ENCODE measurements at places on chromosomes 4 and X.

DNA sequence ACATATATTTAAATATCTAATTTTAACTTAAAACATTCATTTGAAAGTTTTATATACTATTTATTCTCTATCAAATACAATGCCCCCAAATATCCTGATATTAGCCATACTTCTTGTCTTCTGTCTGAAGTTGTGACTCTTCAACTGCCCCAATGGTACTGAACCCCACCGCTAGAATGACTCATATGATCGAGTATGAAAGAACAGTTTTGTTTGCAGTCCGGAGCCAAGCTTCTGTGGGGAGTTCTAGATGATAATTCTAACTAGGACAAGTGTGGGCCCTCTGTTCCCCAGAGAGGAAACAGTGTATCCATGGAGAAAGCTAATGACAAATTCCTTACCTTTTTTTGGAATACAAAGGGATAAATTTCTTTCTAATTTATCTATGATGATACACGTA, 24.7 kb upstream of the CT47A1 start:
- no peak for DNase-seq

GRCh38 chrX:42715701-42716262, 62.2 kb downstream of the PPP1R2C start:
- DNase-seq: no peak

DNA sequence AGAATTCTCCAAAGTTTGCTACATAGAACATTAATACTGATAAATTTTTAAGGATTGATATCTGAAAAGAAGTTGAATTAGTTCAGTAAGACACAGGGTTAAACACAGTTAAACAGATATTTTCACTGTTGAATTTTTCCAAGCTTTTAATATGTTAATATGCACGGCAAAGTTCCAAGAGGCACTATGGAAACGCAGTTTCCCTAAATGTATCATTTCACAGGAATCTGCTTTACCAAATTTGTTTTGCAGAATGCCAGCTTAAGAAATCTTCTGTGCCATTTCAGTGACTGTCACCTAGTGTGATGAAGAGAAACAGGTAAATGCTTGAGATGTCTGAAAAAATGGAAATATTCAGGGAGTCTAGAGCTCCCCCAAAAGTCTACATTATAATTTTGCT, 395.9 kb upstream of the GRIA3 start:
- DNase-seq: no peak

- no peak for DNase-seq
Observed at GRCh38 chr4:43512253-43512652, 619.7 kb downstream of the GRXCR1 start.

- no peak for DNase-seq
Observed at GRCh38 chrX:129525162-129525561, 1.9 kb upstream of the SMARCA1 start.

DNA sequence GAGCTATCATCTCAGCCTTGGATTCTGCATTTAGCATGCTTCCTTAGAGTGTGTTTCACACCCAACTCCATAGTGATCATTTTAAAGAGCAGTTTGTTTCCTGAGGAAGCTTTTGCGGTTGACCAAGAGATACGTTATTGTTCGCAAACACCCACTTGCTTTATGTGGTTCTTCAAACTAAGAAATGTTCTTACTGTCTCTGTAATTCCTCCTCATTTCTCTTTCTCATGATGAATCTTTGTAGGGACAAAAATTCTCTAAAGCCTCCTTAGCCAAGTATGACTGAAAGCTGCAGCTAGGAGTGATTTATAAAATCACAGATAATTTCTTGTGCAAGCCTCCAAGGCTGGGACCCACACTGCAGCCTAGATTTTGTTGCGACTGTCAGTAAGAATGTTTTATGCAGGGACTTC, 10.0 kb downstream of the TNIP3 start:
- peak; percentile 59 for DNase-seq

DNA sequence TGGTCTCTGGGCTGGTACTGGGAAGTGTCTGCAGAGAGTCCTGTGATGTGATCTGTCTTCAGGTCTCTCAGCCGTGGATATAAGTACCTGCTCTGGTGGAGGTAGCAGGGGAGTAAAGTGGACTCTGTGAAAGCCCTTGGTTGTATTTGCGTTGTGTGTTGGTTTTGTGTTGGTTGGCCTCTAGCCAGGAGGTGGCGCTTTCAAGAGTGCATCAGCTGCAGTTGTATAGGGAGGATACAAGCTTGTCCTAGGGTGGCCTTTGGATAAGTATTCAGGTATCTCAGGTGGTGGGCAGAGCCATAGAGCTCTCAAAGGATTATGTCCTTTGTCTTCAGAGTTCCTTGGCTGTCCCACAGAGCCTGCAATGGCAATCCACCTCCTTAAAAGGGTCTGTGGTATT, 111.6 kb downstream of the MAGEB17 start:
- no peak for DNase-seq

DNA sequence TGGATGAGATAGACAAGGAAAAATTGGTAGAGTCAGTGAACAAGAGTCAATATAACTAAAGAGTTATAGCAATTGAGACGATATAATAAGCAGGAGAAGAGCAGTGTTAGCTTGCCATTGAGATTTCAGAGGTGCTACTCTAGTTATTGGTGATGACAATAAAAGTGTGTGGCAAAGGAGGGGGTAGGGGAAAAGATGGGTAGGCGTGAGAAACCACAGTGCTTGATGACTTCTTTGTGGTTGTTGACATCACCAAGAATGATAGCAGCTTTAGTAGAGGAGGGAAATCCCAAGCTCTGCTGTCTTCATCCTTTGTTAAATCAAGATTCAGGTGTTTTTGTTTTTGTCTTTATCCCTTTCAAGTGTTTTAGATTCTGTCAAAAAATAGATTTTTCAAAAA, 179.9 kb upstream of the PPP3CA start:
- peak; percentile 55 for DNase-seq

- no peak for DNase-seq
Observed at GRCh38 chr4:7956270-7956808, 16.7 kb upstream of the AFAP1 start.

- DNase-seq: no peak
Observed at GRCh38 chrX:101430457-101431078, 22.5 kb downstream of the HNRNPH2 start.

- no peak for DNase-seq
Observed at GRCh38 chr4:110869862-110870572, 247.1 kb upstream of the PITX2 start.

- DNase-seq: no peak
Observed at GRCh38 chr4:129378364-129378763, 282.4 kb downstream of the C4orf33 start.

DNA sequence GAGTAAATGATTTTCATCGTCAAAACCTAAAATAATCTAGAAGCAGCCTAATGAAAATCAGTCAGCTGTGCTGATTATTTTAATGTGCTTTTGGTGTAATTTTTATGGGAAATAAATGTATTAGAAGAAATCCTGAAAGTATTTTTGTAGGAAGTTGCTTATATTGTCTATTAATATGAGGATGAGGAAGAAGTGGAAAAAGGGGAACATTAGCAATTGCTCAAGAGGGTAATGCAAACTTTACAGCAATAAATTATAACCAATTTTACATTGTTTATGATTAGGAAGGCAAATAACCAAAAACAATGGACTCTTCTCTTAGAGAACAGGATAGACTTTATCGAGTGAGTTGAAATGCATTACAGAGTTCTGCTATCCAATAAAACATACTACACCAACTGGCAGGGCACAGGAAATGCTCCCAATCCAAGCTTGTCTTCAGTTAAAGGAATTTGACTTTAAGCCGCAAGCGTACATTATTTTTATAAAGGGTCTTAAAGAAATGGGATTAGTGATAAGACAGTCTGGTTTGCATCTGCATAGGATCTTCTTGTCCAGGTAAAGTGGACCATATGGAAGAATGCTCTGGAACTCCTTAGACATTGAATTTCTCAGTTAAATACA, 374.8 kb downstream of the PDGFC start:
- no peak for DNase-seq

DNA sequence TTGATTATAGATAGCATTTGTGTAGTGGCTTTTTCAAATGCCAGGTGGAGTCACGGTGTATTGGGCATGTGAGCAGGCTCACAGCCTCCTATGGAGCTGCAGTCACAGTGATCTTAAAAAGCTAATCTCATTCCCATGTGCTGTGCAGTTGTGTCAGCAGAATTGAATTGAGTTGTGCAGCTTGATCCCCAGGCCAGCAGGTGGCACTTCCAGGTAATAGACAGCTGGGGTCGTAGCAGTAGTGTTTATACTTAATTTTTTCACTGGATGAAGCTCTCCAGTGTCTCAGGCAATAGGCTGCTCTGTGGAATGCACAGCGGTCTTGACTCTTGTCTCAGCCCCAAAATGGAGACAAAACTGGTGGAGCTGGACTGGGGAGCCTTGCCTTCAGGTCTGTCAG, 1028.1 kb downstream of the SH3BGRL start:
- DNase-seq: no peak

DNA sequence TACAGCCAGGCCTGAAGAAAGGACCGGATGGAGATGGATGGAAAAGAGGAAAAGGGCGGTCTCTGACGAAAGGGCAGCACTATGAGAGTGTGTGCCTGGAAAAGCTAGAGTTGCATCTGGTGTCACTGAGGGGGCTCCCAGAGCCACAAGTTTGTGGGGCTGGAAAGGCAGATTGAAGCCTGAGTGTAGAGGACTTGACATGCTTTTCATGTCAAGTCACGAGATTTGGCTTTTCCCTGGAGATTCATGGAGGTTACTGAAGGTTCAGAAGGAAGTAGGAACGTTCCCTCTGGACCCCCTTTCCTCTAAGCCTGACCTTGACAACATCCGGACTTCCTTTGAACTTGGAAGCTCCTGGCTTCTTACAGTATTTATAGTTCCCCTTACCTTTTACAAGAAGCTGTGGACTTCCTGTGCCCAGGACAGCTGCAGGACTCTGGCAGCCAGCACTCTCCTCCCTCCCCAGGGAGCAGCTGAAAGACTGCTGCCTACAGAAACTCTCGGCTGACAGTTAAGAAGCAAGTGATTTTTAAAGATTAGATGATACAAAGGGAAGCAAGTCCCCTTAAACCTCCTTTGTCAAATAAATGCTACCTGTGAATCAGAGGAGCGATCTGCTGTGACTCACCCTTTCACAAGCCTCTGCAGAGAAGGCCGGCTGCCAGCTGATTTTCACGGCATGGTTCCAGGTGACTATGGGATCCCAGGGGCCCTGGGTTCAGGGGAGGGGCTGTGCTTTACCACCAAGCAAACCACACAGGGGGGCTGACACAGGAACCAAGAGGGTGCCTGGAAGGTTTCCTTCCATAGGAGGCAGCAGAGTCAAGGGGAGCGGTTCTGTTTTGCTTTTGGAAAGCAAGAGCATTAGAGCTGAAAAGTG, 72.9 kb upstream of the STIM2 start:
- no peak for DNase-seq

GRCh38 chr4:122759639-122760310, 27.3 kb downstream of the BBS12 start:
- no peak for DNase-seq

GRCh38 chr4:7654550-7655445, 220.1 kb upstream of the PSAPL1 start:
- DNase-seq: no peak

- DNase-seq: no peak
Observed at GRCh38 chr4:26764231-26764630, 96.4 kb upstream of the STIM2 start.

DNA sequence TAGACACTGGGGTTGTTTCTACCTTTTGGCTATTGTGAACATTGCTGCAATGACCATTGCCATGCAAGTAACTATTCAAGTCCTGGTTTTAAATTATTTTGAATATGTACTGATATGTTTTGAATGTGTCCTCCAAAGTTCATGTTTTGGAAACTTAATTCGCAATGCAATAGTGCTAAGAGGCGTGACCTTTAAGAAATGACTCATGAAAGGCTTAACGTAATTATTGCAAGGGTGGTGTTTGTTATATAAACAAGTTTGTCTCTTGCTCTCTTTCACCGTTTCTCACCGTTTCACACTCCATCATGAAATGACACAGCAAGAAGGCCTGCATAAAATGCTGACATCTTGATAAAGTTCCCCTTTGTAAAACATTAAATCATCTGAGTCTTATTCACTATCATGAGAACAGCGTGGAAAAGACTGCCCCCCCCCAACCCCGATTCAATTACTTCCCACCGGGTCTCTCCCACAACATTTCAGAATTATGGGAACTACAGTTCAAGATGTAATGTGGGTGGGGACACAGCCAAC, 506.9 kb upstream of the FAM47C start:
- no peak for DNase-seq

- peak; percentile 6 for DNase-seq
Observed at GRCh38 chr4:85929961-85930665, 429.7 kb downstream of the MAPK10 start.

DNA sequence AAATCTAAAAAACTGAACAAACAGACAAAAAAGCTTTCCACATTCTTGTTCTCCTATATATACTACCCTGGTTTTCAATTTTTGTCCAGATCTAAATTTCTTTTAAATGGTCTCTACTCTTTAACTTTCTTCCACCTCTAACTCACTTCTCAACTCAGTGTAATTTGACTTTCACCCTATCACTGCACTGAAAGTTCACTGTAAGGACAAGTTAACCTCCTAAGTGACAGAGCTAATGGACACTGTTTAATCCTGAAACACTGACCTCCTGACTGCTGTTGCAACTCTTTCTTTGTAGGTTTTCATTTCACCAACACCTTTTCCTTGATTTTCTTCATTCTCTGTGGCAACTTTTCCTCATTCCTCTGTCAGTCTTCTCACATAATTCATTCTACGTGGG, 50.0 kb downstream of the ATOH1 start:
- DNase-seq: no peak
